ENCODE measurements at places on chromosomes 2 and 18.
A peak's percentile ranks its signal among the peaks of the same experiment; 100 is the strongest.

GRCh38 chr2:234072454-234072853 is 22.0 kb downstream of the SPP2 start:
- DNase-seq, result no peak

GRCh38 chr2:206488623-206489022 is 45.3 kb downstream of the ADAM23 start:
- no peak for DNase-seq

DNA sequence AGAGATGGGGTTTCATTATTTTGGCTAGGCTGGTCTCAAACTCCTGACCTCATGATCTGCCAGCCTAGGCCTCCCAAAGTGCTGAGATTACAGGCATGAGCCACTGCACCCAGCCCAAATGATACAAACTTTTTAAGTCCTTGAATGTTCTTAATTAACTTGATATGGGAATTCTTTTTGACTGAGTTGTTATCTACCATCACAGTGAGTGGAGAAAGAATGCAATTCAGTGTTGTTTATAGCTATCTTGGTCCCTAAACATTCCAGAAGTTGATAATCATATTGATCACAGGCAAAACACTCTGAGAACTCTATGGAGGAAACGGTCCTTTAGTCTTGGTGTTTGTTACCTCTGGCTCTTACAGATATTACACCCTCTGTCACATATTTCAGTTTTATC is 1072.5 kb downstream of the SUCLG1 start:
- DNase-seq, result no peak

DNA sequence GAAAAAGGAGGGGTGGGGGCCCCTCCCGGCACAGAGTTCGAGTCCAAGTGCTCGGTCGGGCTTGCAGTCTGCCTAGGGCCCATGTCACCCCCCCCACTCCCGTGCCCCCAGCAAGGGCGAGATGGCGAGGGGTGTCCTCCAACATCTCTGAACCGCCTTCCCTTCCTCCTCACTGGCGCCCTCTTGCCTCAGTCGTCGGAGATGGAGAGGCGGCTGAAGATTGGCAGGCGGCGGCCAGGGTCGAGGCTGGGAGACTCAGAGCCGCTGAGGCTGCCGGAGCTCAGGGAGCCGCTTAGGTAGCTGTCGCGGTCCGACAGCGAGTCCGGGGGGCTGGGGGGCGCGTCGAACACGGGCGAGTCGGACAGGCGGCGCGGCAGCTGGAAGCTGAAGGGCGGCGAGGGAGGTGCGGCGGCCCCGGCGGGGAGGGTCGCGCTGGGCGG is 2.3 kb downstream of the ZFP36L2 start:
- DNase-seq, result no peak

GRCh38 chr2:2600366-2600765 is 269.3 kb upstream of the MYT1L start:
- no peak for DNase-seq

DNA sequence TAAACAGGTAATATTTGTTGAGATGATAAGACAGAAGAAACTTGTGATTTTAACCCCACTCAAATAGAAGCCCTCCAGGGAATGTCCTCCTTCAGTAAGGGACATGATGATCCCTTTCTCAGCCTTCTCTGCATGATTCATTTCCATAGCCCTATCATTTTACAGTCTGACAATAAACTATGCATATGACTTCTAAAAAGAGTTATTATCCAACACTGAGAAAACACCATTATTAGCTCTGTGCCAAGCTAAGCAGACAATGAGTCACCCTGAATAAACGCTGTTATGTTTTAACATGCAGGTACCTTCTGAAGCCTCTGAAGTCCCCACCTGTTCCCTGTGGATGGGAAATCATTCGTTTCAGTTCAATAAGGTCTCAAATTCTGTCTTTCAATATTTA is 54.7 kb downstream of the DTNB start:
- DNase-seq, result peak; percentile 52

DNA sequence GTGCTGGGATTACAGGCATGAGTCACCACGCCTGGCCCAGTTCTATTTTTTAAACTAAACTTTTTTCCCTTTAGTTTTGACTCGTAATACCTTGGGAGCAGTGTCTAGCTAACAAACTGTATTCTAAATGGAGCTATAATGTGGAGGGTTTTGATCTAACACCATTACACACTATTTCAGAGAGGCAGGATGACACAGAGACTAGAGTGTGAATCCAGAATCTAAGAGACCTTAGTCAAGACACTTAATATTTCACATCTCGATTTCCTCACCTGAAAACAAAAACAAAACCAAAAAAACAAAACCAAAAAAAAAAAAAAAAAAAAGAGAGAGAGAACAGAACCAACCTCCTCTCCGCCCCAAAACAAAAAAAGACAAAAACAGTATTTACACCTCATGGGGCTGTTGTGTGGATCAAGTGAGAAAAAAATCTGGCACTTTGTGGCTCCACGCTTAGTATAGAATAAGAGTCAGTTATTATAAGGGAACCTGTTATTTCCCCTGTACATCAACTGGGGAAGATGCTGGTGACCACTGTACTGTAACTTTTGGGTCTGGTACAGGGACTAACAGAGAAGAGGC is 31.3 kb downstream of the DARS1 start:
- DNase-seq, result no peak

DNA sequence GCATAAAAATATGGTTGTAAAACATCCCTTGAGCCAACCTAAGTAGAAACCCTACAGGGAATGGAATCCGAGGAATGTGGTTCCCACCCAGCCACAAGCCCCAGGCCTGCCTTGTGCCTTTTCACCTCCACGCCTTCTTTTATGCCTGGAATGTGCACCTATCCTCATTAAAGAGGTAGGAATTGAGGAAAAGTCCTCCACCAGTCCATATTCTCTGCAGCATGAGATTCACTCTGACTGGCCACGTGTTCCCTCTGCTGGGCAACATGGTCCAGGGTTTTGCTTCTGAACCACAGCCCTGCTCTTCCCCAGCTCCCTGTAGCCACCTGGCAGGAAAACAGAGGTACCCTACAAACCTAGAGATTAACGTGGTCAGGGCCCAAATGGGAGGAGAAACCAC is 787.9 kb upstream of the RAB6C start:
- peak; percentile 4 for DNase-seq
